ENCODE measurements at places on chromosomes 6 and 20. TPM values are rescaled to one million over a fixed set of nuclear protein-coding genes. Genes with fewer than 3 reads are reported as not detected.
A peak's percentile ranks its signal among the peaks of the same experiment; 100 is the strongest.

GRCh38 chr6:11989386-11989785 lies 22.7 kb upstream of the HIVEP1 start:
- peaks cover 13% of the 10 kb centered on the region for H3K4me1 ChIP-seq
- H3K27me3 ChIP-seq = no peaks in the 10 kb centered on the region
- DNase-seq = no peak
- H3K36me3 ChIP-seq = no peaks in the 10 kb centered on the region

DNA sequence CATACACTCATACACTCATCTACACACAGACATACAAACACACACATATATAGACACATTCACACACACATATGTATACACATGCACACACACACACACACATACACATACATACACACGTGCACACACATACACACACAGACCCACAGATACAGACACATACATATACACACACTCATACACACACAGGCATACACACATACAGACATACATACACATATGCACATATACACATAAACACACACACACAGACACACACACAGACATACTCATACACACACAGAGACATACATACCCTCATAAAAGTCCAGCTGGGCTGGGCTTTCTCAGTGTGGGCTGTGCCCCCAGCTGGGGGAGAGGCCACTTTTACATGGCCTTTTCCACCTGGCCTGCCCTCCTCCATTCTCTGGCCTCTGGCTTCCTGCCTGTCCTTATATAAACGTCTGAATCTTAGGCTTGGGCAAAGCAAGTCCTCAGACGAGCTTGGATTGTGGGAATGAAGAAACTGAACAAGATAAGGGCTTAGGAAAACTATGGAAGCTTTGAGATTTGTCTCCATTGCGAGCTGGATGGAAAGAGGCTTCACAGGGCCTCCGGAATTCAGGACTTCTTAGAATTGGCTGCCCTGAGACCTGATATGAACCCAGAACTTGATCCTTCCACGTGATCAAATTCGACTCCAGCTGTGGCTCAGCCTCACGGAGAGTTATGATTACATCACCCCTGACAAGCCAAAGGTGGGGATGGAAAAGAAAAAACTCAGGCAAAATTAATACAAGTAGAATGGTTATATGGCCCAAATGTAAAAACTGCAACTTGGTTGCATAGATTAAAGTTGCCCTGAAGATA lies 22.5 kb upstream of the CST3 start:
- H3K4me1 ChIP-seq = no peaks in the 10 kb centered on the region
- H3K36me3 ChIP-seq = no peaks in the 10 kb centered on the region
- H3K27me3 ChIP-seq = no peaks in the 10 kb centered on the region
- DNase-seq = no peak
- H3K27ac ChIP-seq = no peak overlapping the region
- no peak overlapping the region for H3K4me3 ChIP-seq

DNA sequence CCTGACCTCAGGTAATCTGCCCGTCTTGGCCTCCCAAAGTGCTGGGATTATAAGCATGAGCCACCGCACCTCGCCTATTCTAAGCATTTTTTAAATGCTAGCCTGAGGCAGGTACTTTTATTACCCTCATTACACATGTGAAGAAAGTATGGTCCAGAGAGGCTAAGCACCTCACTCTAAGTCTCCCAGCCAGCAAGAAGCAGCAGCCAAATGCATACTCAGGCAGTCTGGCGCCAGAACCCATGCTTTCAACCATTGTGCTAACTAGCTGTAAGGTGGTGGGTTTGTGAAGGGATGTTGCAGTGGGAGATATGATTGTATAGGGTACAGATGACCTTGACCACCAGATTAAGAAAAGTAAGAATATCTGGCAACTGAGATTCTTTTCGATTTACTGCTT lies 26.1 kb upstream of the RIPOR2 start:
- no peak overlapping the region for H3K27ac ChIP-seq
- no peaks in the 10 kb centered on the region for H3K27me3 ChIP-seq
- DNase-seq = no peak
- H3K4me3 ChIP-seq = no peak overlapping the region
- no peaks in the 10 kb centered on the region for H3K4me1 ChIP-seq

GRCh38 chr20:7359739-7360138 lies 580.5 kb downstream of the HAO1 start:
- H3K27ac ChIP-seq = no peak overlapping the region
- H3K4me1 ChIP-seq = no peaks in the 10 kb centered on the region
- H3K36me3 ChIP-seq = no peaks in the 10 kb centered on the region
- DNase-seq = no peak
- H3K27me3 ChIP-seq = no peaks in the 10 kb centered on the region
- no peak overlapping the region for H3K4me3 ChIP-seq

- H3K36me3 ChIP-seq = no peaks in the 10 kb centered on the region
- H3K27me3 ChIP-seq = peaks cover 20% of the 10 kb centered on the region
- no peak overlapping the region for H3K4me3 ChIP-seq
- H3K4me1 ChIP-seq = peaks cover 21% of the 10 kb centered on the region
Observed at GRCh38 chr6:31397901-31398525, 5.4 kb upstream of the MICA start.

GRCh38 chr6:4910037-4910760 lies 93.6 kb downstream of the RPP40 start:
- no peak overlapping the region for H3K27ac ChIP-seq
- no peaks in the 10 kb centered on the region for H3K36me3 ChIP-seq
- DNase-seq = no peak
- H3K4me3 ChIP-seq = no peak overlapping the region
- no peaks in the 10 kb centered on the region for H3K27me3 ChIP-seq

GRCh38 chr6:19301980-19302379 lies 535.2 kb upstream of the ID4 start:
- H3K27me3 ChIP-seq = no peaks in the 10 kb centered on the region
- H3K4me3 ChIP-seq = no peak overlapping the region
- H3K27ac ChIP-seq = no peak overlapping the region
- peaks cover 18% of the 10 kb centered on the region for H3K4me1 ChIP-seq
- no peaks in the 10 kb centered on the region for H3K36me3 ChIP-seq
- no peak for DNase-seq

- H3K27me3 ChIP-seq = 0 out of 2 replicates have a peak, but pooled peaks cover 4% of the 10 kb centered on the region
- no peaks in the 10 kb centered on the region for H3K36me3 ChIP-seq
- H3K4me3 ChIP-seq = no peak overlapping the region
- no peaks in the 10 kb centered on the region for H3K4me1 ChIP-seq
Observed at GRCh38 chr20:17504066-17504897, 26.9 kb downstream of the BFSP1 start.

DNA sequence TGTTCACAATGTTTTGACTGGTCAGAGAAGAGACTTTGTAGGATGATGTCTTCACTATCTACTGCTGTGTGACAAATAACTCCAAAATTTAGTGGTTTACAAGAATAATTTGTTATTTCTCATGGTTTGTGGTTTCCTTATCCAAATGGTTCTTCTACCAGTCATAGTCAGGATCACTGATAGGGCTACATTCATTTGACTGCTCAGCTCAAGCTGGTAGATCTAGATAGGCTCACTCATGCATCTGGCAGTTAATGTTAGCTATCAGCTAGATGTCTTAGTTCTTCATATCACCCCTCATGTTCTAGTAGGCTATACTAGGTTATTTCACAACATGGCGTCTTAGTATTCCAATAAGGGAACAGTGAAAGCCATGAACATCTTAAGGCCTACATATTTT lies 131.0 kb downstream of the ID4 start:
- H3K27me3 ChIP-seq = no peaks in the 10 kb centered on the region
- no peak overlapping the region for H3K27ac ChIP-seq
- no peak overlapping the region for H3K4me3 ChIP-seq
- no peaks in the 10 kb centered on the region for H3K36me3 ChIP-seq
- no peak for DNase-seq
- H3K4me1 ChIP-seq = no peaks in the 10 kb centered on the region

DNA sequence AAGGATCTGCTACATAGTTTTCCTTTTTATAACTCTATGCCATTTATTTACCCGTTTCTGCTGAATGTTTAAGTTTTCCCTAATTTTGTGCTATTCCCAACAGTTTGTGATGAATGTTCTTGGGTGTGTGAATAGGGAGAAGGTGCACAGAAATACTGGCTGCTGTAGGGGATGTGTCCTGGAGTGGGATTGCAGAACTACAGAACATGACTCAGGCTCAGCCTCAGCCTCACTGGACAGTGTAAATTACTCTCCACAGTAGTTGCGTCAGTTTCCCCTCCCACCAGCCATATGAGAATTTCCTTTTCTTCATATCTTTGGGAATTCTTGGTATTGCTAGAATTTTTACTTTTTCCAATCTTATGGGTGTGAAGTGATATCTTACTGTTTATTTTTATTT lies 57.0 kb downstream of the SLX4IP start:
- H3K27me3 ChIP-seq = no peaks in the 10 kb centered on the region
- H3K4me3 ChIP-seq = no peak overlapping the region
- no peak overlapping the region for H3K27ac ChIP-seq
- H3K36me3 ChIP-seq = no peaks in the 10 kb centered on the region

GRCh38 chr6:111441678-111442243 lies 41.3 kb downstream of the REV3L start:
- H3K27me3 ChIP-seq = no peaks in the 10 kb centered on the region
- H3K4me3 ChIP-seq = no peak overlapping the region
- no peak for DNase-seq
- 0 out of 2 replicates have a peak, but pooled peaks cover 4% of the 10 kb centered on the region for H3K4me1 ChIP-seq
- H3K27ac ChIP-seq = no peak overlapping the region
- no peaks in the 10 kb centered on the region for H3K36me3 ChIP-seq

DNA sequence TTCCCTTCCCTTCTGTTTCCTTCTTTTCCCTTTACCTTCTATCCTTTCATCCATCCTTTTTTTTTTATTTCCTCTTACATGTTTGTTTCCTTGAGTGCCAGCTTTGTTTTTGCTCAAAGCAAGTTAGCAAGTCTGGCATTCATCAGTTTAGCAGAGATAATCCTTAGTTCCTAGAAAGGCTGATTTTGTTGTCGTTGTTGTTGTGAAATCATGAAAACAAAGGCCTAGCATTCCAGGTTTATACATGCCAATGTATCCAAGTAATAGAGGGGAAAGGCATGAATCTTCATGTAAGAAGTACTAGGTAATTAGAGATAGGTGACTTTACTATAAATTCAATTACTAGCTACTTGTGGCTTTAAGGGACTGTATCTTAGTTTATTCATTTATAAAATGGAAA lies 45.9 kb downstream of the TFAP2B start:
- H3K4me1 ChIP-seq = peaks cover 19% of the 10 kb centered on the region
- H3K27me3 ChIP-seq = no peaks in the 10 kb centered on the region
- H3K27ac ChIP-seq = no peak overlapping the region
- H3K4me3 ChIP-seq = no peak overlapping the region
- no peaks in the 10 kb centered on the region for H3K36me3 ChIP-seq

- no peaks in the 10 kb centered on the region for H3K4me1 ChIP-seq
- no peak overlapping the region for H3K4me3 ChIP-seq
- peaks cover 58% of the 10 kb centered on the region for H3K27me3 ChIP-seq
- H3K27ac ChIP-seq = no peak overlapping the region
- DNase-seq = peak; percentile 78
Observed at GRCh38 chr20:219290-220115, 7.6 kb upstream of the DEFB129 start.

GRCh38 chr6:1915226-1915625 lies 305.5 kb downstream of the FOXC1 start:
- H3K36me3 ChIP-seq = no peaks in the 10 kb centered on the region
- DNase-seq = no peak
- no peak overlapping the region for H3K4me3 ChIP-seq
- no peaks in the 10 kb centered on the region for H3K27me3 ChIP-seq
- H3K27ac ChIP-seq = no peak overlapping the region

DNA sequence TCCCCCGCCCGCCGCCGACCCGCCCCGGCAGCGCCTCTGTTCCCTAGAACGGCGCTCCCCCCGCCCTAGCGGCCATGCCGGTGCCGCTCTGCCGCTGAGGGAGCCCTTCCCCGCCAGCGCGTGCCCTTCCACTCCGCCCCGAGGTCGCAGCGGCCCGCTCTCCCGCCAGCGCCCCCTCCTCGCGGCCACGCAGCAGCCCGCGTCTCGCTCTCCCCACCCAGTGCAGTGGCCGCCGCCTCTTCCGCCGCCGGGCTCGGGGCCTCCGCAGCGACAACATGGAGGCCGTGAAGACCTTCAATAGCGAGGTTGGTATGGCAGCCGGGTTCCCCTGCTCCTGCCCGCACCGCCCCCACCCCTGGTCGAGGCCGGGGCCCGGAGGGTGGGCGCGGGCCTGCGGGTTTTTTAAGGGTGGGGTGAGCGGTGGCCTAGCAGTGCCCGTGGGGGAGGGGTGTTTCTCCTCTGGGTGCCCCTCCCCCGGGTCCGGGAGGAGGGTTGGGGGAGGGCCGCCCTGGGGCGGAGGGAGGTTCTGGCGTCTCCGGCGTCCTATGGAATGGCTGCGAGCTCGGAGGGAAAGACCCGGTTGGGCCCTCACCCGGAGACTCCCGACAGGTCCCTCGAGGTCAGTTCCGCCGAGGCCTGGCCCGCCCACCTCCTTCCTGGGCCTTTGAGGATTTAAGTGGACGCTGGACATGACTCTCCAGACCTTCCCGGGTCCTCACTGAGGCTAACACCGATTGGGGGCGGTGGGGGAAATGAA lies 588 bp downstream of the SCAF8 start:
- H3K36me3 ChIP-seq = no peaks in the 10 kb centered on the region
- H3K27me3 ChIP-seq = no peaks in the 10 kb centered on the region
- peak overlapping the region; percentile 100 for H3K27ac ChIP-seq
- peaks cover 26% of the 10 kb centered on the region for H3K4me1 ChIP-seq
- DNase-seq = peak; percentile 98
- H3K4me3 ChIP-seq = peak overlapping the region; percentile 59

- no peak overlapping the region for H3K27ac ChIP-seq
- DNase-seq = peak; percentile 22
- H3K4me1 ChIP-seq = no peaks in the 10 kb centered on the region
- H3K27me3 ChIP-seq = no peaks in the 10 kb centered on the region
- no peaks in the 10 kb centered on the region for H3K36me3 ChIP-seq
Observed at GRCh38 chr6:53461696-53462095, 83.2 kb downstream of the GCLC start.

DNA sequence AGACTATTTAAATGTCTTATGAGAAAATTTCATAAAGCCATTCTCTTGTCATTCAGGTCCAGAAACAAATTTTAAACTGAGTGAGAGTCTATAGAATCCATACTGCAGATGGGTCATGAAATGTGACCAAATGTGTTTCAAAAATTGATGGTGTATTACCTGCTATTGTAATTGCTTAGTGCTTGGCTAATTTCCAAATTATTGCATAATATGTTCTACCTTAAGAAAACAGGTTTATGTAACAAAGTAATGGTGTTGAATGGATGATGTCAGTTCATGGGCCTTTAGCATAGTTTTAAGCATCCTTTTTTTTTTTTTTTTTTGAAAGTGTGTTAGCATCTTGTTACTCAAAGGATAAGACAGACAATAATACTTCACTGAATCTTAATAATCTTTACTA lies 5.0 kb downstream of the MARCKS start:
- H3K27ac ChIP-seq = no peak overlapping the region
- H3K4me1 ChIP-seq = no peaks in the 10 kb centered on the region
- DNase-seq = no peak

GRCh38 chr6:135046912-135047311 lies 7.7 kb downstream of the HBS1L start:
- no peak overlapping the region for H3K27ac ChIP-seq
- no peaks in the 10 kb centered on the region for H3K36me3 ChIP-seq
- H3K4me1 ChIP-seq = no peaks in the 10 kb centered on the region
- no peaks in the 10 kb centered on the region for H3K27me3 ChIP-seq

Gene FAM162B
- total RNA-seq = 6.3 TPM

Gene BPIFA1
- not detected for total RNA-seq

Gene RRAGD
- 22.1 TPM for total RNA-seq

Gene KHDC1L
- total RNA-seq = not detected
